ENCODE measurements at places on chromosomes 3 and 15.

GRCh38 chr3:11510001-11510340 lies 133.7 kb downstream of the VGLL4 start:
- DNase-seq: no peak

DNA sequence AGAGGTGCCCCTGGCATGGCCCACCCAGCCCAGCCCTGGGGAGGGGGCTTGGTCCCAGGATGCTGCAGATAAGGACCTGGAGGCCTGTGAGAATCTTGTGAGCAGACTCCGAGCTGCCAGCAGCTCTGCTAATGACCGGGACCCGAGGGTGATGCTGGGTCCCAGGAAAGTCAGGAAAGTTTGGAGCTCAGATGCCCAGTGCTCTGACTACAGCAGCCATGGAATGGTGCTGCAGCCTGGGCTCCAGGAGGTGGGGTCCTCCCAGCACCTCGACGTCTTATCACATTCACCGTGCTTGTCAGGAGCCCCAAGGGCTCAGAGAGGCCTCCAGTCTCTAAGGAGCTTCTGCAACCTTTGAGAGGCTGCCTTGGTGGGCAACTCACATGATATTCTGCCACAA lies 34.3 kb upstream of the ADCY5 start:
- no peak for DNase-seq

GRCh38 chr3:190709351-190709773 lies 153.1 kb downstream of the GMNC start:
- no peak for DNase-seq

DNA sequence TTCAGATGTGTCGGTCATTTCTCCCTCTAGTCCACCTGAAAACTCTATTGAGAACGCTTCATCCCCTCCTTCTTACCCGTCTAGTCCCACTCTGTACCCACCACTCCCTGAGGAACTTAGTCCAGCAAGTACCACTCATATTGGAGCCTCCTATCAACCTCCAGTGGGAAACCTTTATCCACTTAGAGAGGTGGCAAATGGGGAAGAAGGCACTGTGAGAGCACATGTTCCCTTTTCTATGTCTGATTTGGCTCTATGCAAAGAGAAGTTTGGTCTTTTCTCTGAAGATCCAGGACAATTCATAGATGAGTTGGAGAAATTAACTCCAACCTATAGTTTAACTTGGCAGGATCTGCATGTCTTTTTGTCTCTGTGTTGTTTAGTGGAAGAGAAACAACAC lies 17.0 kb upstream of the RPN1 start:
- DNase-seq: no peak

DNA sequence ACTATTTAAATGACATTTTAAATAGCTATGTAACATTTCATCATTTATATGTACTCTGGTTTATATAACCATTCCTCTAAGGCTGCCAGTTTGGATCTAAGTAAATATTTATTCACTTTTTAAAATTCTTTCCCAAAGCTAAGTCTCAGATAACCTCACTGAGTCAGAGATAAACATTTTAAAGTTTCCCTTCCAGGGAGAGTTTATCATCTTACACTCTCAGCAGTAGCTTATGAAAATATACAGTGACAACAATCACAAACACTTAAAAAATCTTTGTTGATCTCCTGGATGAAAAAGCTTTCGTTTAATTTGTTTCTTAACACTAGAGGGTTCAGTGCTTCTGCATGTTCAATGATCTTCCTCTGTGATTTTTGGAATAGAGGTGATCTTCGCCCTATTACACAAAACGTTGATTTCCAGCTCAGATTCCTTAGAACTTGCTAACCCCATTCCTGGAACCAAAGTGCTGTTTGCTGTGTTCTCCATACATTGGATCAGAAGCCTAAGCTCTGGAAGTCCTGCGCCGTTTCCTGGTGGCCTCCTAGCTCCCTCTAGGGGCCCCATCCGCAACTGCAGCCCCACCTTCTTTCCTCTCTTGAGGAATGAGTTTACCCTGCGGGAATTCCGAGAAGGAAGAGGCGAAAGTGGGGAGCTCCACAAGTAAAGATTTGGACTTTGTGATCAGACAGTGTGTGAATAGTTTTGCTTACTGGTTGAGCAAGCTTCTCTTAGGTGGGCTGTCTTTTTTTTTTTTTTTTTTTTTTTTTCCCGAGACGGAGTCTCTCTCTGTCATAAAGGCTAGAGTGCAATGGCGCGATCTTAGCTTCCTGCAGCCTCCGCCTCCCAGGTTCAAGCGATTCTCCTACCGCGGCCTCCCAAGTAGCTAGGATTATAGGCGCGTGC lies 29.3 kb upstream of the SACM1L start:
- peak; percentile 23 for DNase-seq

DNA sequence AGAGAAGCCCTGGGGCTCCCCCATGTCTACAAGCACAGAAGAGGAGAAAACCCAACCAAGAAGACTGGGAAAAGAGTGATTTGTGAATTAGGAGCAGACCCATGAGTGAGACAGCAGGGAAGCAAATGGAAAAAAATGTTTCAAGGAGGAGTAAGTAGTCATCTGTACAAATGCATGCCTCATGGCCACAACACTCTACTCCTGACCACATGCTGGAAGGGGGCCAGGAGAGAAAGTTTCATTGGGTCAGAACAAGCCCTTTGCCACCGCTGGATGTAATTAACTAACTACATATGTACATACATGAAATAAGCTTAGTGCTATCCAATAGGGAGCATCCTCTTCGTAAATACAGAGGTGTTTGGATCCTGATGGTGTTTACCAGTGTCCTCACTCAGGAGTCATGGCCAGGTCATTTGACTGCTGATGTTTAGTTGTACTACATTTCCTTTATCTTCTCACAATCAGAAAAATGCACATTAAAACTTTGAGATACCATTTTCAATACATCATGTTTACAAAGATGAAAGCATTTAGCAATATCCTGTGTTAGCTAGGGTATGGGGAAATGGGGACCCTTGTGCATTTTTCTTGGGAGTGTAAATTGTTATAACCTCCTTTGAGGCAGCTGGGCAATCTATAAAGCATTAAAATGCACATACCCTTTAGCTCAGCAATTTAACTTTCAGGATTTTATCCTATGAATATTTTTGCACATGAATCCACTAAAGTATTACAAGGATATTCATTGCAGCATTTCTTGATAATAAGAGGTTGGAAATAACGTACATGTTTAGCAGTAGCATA lies 27.1 kb downstream of the CLRN1 start:
- no peak for DNase-seq

- DNase-seq: no peak
These were observed 92.2 kb downstream of the CMSS1 start for GRCh38 chr3:99909714-99910495.

Measured in GM20000 (cell line).